Stimulated activated CD4-positive, alpha-beta T cell treated with anti-CD3 and anti-CD28 coated beads, Interleukin-2, amount 100 ng/mL, for 24 hours (primary cell): ENCODE measurements at places on chromosomes 13 and 19.

GRCh38 chr13:26605845-26606244, 48.4 kb downstream of the WASF3 start:
- DNase-seq = no peak

DNA sequence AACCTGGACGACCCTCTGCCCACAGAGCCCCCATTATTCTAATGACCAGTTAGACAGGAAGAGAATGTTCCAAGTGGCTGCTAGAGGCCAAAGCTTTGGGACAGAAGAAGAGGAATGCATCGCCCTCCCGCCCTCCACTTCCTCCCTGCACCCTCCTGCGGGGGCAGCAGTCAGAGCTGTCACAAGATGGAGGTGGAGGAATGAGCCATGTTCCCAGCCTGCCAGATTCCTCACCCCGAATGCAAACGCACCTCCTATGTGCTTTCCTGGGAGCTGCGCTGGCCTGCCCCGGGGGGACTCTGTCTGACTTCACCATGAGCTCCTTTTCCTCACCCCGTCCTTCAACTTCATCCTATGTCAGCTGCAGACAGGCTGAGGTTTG, 1.7 kb downstream of the YJEFN3 start:
- DNase-seq = no peak

- no peak for DNase-seq
These were observed 45.7 kb downstream of the NFIC start for GRCh38 chr19:3412066-3412465.

DNA sequence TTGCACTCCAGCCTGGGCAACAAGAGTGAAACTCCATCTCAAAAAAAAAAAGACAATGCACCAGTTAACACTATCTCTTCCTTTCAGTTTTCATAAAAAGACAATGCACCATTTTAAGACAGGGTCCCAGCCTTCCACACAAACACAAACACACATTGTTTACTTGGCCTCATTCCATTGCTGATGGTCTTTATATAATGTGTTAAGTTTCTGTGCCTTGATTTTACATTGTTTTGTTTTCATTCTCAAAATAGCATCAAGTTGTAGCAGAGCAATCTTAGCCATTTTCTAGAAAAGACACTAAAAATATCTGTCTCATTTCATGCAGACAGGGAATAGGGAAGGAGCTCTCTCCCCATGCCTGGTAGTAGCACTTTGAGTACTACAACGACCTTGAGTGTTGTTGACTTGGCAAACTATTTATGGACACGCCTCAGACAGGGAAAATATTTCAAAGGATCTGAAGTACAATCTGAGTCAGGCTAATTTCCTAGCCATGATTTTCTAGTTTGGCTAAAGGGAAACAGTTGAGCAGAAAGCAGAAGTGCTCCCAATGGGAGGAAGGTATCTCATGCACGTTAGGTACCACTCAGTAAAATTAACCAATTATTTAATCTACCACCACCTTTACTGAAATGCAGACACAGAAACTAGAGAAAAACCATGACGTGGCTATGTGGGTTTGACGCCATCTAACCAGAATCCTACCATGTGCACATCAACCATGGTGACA, 120.6 kb downstream of the ABCC4 start:
- no peak for DNase-seq

DNA sequence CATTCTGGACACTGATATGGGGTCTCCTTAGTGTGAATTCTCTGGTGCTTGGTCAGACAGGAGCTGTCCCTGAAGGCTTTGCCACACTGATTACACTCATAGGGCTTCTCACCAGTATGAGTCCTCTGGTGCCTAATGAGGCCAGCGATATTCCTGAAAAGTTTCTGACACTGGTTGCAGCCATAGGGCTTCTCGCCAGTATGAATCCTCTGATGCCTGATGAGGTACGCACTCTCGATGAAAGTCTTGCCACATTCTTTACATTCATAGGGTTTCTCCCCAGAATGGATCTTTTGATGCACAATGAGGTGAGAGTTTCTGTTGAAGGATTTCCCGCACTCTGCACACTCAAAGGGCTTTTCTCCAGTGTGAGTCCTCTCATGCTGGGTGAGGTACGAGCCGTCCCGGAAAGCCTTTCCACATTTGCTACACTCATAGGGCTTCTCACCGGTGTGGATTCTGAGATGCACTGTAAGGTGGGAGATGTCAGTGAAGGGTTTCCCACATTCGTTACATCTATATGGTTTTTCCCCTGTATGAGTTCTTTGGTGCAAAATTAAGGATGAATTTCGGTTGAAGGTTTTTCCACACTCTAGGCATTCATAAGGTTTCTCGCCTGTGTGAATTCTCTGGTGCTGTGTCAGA, 22.4 kb downstream of the ZNF329 start:
- no peak for DNase-seq

DNA sequence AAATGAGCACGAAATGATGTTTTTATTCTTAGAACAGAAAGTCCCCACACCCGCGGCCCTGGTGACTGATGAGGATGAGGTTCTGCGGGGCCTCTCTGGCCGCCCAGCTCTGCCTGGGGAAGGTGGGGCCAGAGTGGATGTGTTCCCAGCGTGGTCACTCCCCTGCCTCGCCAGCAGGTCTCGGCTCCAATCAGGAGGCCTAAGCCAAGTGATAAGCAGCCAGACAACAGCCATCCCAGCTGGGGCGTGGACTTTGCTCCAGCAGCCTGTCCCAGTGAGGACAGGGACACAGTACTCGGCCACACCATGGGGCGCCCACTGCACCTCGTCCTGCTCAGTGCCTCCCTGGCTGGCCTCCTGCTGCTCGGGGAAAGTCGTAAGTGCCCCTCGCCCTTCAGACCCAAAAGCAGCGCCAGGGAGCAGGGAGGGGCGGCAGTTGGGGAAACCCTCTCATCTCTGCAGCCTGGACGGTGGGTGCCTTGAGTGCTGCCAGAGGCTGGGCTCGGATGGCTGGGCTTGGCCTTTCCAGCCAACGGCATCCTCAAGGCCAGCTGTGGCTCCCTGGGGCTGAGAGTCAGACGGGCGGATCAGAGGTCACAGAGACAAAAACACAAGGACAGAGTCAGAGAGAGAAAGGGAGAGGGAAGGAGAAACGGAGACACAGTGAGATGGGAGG, at the start of gene F10:
TSS of gene F10 (plus strand) at position 250 of the 676 bp plus-strand sequence. CDS start at position 307, 57 bp downstream.
- DNase-seq = no peak

DNA sequence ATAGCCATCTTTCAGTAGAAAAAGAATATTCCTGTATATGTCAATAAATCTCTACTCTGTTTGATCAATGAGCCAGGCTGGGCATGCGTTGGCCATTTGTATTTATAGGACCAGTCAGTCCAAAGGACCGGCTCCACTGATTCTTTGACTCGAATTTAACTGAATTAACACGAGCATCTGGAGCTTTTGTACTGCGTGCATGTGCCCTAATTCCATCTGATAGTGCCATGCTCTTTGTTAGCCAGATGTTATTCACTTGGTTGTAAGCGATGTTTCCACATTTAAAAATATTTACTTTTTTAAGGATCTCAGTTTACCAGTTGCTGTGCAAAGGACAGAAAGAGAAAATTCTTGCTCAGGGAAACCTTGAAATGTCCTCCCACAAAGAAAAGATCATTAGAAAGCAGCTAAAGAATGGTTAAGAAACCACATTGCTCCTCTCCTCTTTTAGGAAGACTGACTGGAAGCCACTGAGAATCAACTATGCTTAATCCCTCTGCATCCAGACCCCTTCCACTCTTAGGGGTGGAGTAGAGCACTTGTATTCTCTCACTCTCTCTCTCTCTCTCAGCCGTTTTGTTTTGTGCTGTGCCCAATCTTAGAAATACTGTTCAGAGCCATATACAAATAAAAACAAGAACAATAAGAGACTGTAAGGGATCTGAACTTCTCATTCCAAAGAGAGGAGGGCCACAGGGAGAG, 165.8 kb downstream of the DCLK1 start:
- DNase-seq = no peak

GRCh38 chr19:35609851-35610353, 2.6 kb upstream of the HAUS5 start:
- peak; percentile 20 for DNase-seq

DNA sequence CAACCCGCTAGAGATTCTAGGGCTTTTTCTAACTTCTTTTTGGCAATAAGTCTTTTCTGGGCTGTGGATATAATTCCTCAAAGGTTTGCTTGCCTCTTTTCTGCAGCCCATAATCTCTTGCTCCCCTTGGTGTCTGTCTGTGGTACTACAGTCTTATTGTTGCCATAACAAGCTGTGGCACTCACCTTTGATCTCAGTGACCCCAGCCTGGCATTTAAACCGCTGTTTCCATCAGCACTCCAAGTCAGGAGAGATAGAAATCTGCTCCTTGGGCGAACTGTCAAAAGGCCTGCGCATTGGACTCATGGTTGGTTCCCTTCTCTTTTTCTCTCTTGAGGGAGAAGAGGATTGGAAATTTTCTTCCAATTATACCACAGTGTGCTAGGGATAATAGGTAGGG, 14.5 kb upstream of the MPHOSPH8 start:
- no peak for DNase-seq

GRCh38 chr13:42392716-42393572, 121.0 kb downstream of the AKAP11 start:
- DNase-seq = peak; percentile 37

DNA sequence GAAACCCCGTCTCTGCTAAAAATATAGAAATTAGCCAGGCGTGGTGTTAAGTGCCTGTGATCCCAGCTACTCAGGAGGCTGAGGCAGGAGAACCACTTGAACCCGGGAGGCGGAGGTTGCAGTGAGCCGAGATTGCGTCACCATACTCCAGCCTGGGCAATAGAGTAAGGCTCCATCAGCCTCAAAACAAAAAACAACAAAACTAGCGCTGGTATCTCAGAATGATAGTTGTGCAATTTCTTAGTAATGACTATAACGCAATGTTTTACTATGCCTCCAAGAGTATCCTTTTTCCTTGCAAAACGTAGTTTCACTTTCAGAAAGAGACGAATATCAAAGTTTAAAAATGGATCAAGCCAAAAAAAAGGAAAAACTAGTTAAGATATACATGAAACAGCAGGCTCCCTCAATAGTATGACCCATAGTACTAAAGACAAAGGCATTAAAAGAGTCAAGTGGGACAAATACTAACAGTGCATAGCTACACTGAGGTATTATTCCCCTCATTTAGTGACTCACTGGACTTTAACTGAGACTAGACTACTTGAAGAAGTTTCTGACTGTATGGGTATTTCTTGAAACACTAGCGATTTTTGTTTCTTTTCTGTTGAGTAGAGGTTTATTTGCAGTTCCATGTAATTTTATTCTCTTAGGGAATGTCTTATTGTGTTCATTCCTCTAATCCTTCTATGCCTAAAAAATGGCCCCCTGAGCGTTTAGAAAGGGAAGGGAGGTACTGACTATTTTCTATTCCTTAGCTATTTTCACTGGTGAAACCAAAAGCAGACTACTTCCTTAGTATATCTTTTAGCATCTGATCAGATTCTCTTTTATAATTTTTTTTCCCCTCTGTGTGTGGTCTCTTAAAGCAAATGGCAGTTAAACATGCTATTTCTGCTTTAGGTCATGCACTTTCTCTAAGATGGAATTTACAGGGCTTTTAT, 10.4 kb upstream of the ITM2B start:
- DNase-seq = no peak

DNA sequence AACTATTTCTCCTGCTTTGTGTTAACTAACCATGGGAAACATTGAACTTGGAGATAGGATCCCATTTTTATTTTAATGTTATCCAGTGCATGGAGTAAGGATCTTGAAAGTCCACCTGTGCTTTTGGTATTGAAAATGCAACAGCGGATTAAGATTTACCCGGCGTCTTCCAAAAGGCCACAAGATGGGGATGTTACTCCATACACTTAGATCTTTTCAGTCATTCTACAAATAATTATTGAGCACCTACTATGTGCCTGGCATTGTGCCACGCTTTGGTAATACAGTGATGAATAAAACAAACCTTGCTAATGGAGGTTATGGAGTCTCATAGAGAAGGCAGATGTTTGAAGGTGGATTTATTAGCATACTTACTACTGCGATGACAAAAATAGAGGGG, 56.9 kb downstream of the RFC3 start:
- no peak for DNase-seq

- DNase-seq = peak; percentile 29
These were observed 459.4 kb downstream of the FOXO1 start for GRCh38 chr13:40207001-40207478.

DNA sequence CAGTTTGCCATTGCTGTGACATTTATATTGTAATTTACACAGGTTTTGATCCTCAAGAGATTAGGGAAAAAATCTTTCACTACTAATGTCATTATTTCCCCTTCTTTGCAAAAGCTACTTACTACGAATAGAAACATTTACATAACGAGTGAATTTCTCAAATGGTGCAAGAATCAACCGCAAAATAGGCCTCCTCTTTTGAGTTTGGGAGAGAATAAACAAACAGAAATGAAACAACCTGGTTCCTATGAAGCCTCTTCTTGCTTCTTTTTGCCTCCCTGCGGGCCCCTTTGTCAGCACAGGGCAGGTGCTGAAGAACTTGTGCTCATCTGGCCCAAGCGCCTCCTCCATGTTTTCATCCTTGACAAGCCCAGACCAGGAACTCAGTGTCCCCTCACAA, 10.1 kb upstream of the GJA3 start:
- DNase-seq = no peak

DNA sequence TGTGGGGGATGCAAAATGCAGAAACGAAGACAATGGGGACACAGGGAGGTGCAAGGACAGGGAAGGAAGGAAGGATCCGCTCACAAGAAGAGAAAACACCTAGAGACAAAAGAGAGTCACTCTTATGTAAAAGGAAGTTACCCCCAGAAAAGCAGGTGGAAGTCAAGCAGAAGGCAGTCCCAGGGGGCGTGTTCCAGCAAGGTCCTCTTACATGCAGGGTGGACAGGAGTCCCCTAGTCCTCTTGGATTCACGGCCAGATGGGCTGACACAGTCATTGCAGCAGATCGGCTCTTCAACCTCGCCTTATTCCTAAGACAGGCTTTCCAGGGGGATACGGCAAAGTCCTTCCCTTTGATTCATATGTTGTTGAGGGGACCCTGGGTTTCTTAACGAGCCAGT, 83.9 kb upstream of the SPATA13 start:
- DNase-seq = no peak

DNA sequence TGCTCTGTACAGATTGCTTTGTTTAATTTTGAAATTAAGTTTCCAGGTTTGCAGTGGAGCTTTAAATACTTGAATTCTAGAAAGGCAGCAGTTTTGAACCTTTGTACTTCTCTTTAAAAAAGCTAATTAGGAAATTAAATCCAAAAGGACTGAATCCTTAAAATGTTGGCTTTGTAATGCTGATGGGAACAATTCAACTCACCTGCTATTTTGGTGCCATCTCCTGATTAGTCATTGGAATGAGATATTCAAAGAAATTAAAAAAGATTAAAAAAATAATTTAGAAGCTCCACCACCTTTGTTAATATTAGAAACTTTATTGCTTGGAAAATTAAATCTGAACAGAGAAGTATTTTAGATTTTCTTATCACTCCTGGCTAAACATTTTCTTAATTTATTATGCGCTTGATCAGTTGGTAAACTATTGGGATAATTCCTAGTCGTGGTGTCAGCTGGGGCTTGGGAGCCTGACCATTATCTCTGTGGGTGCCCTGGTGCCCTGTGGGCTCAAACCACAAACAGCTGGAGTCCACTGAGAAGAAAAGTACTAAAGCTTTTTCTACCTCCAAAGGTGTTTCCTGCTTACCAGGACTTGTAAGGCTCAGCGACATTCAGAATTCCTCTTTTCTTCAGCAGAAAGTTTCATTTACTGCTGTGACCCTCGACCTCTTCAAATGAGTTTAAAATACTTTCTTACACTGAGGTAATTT, 540.4 kb downstream of the DIAPH3 start:
- DNase-seq = no peak
